ENCODE measurements at places on chromosomes 5 and 9. TPM values are rescaled to one million over a fixed set of nuclear protein-coding genes. Genes with fewer than 3 reads are reported as not detected.

Gene ECM2
- total RNA-seq = 1.0 TPM

Gene PTGER4
- 4.7 TPM for total RNA-seq

Gene NUTM2G
- total RNA-seq = not detected

Gene GFI1B
- 0.30 TPM for total RNA-seq

GRCh38 chr5:147384346-147385193 is 125.3 kb downstream of the DPYSL3 start:
- DNase-seq = no peak

Gene SLC36A3
- total RNA-seq = not detected

GRCh38 chr9:69885474-69885929 is 64.9 kb downstream of the CFAP95 start:
- peak; percentile 97 for DNase-seq

DNA sequence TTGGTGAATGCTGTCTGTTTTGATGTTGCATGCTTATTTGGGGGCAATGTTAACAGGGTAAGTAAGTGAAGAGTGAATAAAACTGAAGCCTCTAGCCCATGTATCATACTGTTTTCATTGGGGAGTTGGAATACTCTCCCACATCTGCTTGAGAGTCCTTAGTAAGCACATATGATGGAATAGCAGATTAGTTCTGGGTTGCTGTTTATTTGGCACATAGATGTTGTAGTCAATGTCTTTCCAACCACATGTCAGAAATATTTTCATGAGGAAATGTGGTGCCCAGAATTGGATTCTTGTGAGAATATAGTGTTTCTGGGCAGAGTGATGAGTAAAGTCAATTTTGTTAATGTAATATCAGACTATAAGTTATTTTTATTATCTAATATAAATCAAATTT is 611.7 kb upstream of the FTMT start:
- no peak for DNase-seq

DNA sequence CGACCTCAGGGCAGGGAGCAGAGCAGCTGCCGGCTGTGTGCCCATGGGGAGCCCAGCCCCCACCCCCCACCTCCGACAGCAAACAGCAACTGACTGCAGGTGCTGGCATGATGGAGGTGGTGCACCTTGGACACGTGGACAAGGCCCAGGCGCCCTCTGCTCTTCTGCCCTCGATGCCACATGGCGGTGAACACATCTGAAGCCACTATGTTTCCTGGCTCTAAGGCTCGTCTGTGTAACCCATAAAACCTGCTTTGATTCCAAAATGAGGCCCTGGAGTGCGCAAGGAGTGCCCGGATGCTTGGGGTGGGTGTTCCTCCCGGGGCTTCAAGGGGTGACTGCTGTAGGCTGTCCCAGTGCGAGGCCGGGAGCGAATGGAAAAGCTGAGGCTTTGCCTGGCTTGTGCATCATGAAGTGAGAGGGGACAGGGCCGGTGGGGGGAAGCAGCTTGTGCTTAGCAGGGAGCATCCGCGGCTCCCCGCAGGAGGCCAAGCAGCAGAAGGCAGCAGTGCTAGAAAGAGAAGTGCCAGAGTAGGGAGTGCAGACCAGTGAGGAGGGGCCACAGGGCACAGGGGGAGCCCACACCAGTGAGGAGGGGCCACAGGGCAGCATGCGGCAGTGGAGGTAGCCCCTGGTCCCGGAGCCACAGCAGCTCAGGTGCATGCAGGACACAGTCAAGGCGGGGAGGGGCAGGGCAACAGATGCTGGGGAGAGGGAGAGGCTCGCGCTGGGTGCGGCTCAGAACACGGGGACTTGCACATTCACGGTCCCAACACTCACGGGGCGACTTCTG is 30.0 kb downstream of the NKD2 start:
- no peak for DNase-seq

Gene AIF1L
- total RNA-seq = 1.4 TPM

Gene FREM1
- total RNA-seq = 0.02 TPM

DNA sequence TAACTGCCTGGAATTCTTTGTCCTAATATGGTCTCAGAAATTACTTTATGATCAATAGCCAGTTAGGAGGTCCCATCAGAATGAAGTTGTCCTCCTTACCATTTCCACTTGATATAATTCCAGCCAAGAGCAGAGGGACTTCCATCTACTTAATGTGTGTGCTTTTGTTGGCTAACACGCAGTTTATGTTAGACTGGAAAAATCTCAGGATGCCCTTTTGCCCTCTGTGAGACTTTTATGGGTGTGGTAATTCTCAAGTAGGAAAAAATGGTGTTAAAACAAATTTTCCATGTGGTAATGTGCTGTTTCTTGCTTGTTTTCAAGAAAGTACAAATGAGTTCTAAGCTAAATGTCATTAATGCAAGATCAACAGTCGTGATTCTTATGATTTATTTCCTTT is 327.1 kb downstream of the MTRR start:
- no peak for DNase-seq

- DNase-seq = no peak
These were observed 18.6 kb upstream of the MAN2A1 start for GRCh38 chr5:109671136-109671535.

Data from M059J (cell line).